ENCODE measurements at places on chromosomes 11 and 22.
A peak's percentile ranks its signal among the peaks of the same experiment; 100 is the strongest.

- DNase-seq, result no peak
Observed at GRCh38 chr11:86587264-86588193, 84.9 kb downstream of the ME3 start.

DNA sequence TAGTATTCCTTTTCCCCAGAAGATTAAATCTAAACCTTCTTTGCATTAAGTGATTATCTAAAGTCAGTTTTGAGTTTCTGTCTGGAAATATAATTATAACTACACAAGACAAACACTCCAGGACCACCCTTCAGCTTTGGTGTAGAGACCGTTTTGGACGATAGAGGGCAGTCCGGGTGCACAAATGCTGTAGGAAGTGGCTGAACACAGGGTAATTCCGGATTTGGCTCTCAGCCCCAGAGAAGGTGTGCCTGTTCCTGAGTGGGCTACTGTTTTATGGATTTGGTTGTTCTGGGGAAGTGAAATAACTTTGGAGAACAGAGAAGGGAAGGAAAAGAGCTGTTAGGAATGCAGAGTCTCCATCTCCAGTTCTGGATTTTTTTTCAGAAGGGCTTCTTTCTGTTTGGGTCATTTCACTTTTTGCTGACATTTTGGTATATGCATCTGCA, 14.8 kb downstream of the EXT2 start:
- peak; percentile 49 for DNase-seq

DNA sequence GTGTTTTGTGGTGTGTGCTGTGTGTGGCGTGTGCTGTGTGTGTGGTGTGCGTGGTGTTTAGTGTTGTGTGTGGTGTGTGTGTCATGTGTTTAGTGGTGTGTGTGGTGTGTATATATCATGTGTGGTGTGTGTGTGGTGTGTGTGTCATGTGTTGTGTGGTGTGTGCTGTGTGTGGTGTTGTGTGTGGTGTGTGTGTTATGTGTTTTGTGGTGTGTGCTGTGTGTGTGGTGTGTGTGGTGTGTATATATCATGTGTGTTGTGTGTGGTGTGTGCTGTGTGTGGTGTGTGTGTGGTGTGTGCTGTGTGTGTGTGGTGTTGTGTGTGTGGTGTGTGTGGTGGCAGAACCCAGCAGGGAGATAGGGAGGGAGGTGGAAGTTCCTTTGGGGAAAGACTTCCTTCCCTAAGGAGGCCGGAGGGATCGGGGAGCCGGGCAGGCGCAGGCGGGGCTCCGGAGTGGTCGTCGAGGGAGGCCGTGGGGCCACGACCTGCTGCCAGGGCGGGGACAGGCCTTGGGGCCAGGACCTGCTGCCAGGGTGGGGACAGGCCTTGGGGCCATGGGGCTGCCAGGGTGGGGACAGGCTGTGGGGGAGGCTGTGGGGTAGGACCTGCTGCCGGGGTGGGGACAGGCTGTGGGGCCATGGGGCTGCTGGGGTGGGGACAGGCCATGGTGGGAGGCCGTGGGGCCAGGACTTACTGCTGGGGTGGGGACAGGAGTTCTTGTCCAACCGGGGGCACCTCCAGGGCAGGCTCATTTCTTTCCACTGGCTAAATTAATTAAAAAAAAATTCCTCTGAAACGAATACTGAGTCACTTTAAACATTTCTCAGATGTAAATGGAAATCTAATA, 15.2 kb downstream of the PIM3 start:
- no peak for DNase-seq

DNA sequence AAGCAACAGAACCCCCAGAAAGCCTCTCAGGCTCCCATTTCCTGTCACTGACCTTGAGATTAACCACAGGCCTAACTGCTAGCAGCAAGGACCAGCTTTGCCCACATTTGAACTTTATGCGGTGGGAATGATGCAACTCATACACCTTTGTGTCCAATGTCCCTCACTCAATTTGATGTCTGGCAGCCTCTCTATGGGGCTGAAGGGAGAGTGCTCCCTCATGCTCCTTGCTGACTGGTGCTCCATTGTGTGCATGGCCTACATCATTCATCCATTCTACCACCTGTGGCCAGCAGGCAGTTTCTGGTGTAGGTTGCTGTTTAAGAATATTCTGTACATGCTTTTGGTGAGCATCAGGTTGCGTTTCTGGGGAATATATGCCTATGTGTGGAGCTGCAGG, 31.9 kb downstream of the KCNQ1OT1 start:
- DNase-seq, result no peak

DNA sequence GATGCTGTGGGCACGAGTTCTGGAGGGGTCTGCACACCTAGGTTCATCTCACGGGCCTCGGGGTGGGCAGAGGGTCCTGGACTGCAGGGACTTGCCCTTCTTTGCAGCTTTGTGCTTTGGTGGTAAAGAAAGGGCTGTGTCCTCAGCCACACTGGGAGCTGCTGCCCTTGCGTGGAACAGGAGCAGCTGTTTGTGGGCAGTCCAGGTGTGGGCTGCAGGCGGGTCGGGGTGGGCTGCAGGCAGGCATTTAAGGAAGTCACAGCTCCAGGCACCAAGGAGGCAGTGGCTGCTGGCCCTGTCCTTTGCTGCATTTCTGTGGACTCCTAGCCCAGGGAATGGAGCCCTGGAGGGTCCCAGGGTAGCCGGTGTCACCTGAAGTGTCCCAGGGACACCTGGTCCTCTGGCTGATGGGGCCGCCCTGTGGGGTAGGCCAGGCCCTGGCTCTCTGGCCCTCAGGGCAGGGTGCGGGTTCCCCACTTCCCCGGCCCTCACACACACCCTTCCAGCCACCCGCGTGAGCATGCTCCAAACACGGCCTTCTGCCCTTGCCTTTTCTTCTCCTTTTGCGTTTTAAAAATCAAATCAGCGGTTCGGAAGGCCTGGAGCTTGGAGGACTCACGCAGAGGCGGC, 1240.3 kb downstream of the BRD1 start:
- DNase-seq, result no peak

GRCh38 chr11:17171916-17172315, 35.9 kb downstream of the PIK3C2A start:
- no peak for DNase-seq

GRCh38 chr22:49825944-49826602, 1.6 kb downstream of the BRD1 start:
- DNase-seq, result no peak

DNA sequence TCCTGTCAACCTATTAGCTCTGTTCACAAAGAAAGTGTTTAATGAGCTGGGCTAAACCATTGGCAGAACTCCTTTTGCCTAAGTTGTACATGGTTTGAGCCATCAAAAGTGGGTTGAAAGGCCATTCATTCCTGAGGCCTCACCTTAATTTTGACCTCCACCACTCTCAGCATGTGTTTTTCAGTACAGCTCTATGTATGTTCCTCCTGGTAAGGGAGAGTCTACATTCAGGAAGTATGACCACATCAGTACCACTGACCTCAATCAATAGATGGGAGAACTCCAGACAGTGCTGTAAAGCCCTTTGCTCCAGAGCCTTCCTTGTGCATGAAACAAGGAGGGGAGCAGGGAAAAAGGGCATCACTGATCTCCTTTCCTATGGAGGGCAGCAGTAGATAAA, 87.8 kb upstream of the CARD18 start:
- no peak for DNase-seq

- no peak for DNase-seq
Observed at GRCh38 chr22:48887394-48888332, 940.0 kb downstream of the BRD1 start.

DNA sequence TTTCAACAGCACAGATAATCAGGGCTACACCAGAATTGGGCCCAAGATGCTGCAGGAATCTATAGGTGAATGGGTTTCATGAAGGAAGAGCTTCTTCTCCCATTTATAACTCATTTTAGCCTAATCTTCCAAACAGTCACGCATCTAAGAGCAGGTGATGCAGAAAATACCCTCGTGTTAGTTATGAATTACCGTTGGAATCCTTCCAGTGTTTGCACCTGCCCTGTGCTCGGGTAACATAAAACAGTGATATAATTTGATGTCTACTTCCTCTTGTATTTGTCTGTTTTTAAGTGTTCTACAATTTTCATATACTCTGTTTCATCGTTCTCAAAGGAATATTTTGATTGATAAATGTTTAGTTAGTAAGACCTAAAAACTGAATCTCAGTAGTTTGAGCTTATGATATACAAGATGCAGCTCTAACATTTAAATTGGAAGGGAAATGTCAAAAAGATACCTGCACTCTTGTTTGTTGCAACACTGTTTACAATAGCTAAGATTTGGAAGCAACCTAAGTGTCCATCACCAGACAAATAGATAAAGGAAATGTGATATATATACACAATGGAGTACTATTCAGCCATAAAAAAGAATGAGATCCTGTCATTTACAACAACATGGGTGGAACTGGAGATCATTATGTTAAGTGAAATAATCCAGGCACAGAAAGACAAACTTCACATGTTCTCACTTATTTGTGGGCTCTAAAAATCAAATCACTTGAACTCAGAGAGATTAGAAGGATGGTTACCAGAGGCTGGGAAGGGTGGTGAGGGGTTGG, 42.1 kb downstream of the PPARA start:
- no peak for DNase-seq

GRCh38 chr11:17979770-17980371, 33.0 kb downstream of the SERGEF start:
- DNase-seq, result peak; percentile 60

DNA sequence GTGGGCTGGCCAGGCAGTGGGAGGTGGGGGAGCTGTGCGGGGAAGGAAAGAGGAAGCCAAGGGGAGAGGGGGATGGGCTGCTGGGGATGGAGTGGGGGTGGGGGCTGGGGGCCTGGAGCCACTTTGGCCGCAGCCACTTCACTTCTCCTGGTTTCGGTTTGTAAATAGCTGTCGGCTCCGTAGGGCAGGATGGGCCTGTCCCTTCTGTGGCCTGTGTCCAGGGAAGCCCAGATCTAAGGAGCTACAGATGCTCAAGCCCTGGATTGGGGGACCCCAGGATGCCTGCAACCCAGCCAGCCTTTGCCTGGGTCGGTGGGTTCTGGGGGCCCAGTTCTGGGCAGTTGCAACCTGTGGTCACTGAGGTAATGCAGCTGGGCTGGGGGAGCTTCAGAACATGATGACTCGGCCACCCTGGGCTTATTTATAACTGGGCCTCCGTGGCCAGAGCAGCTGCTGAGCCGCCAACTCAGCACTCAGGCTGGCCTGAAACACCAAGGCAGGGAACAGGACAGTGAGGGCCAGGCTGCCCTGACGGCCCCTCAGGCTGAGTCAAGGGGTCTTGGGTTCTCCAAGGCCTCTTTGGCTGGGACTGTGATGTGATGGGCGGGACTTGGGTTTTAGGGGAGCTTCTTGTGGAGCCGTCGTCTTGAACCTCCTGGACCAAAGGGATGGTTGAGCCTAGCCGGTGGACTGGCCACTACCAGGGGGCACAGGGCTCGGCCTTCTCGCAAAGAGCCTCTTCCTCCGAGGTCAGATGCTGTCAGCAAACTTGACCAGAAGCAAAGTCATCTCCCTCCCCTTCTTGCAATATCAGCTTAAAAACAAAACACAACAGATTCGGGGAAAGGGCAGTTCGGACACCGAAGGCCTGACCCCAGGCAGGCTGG, 15.0 kb upstream of the SLC39A13 start:
- no peak for DNase-seq

DNA sequence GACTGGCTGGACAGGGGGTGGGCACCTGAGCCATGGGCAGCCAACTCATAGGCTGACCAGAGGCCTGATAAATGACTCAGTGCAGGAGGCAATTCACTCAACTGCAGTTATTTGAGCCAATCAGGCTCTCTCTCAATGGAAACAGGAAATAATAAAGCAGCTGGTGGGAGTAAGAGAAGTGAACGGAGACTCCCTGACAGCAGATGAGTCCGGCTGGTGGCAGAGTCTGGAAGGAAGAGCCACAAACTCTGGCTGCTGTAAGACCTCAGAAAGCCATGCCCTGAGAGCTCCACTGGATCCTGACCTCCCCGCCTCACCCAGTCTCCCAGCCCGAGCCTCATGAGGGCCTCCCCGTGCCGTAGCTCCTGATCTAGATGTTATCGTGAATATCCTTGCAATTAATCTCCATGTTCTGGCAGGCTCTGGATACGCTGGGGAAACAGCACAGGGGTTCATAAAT, 69.8 kb downstream of the TRIM29 start:
- no peak for DNase-seq

GRCh38 chr11:121929581-121929980, 186.4 kb downstream of the BLID start:
- DNase-seq, result no peak

- DNase-seq, result no peak
Observed at GRCh38 chr22:38270091-38270992, 2.5 kb downstream of the TMEM184B start.

DNA sequence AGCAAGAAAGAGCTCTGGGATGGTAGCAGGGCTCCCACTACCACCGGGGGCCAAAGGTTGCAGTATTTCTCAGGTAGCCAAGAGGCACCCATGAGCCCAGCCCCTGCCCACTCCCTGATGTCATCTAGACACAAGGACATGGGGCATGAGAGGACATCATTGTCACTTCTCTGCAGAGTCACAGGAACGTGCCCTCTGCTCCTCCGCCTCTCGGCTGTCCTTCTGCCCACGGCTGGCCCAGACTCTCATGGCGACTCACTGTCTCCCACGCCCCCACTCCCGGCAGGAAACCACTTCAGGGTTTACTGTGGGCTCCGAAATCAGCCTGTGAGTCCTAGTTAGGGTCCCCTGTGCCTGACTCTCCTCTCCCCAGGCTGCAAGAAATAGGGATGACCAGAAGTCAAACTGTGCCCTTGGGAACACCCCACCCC, 1.8 kb upstream of the GAL start:
- no peak for DNase-seq

- DNase-seq, result no peak
Observed at GRCh38 chr22:50138988-50139387, 31.5 kb upstream of the PANX2 start.

GRCh38 chr11:72237112-72237931, 6.7 kb downstream of the PHOX2A start:
- DNase-seq, result no peak

DNA sequence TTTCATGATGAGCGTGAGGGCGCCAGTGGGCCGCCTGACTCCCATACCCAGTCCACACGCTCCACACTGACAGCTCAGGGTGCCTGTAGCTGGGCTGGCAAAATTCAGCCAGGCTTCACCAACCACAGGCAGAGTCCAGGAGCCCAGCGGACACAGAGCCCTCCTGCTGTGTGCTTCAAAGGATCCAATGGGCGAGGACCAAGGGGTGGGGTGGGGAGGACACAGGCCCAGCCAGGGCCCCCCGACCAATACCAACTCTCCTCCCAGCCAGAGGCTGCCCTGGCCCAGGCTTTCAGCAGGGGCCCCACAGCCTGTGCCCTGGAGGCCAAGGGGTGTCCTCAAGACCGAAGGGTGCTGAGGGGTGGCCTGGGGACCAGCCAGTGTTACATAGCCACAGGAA, 336.1 kb downstream of the CTTN start:
- no peak for DNase-seq

GRCh38 chr11:131672191-131672590, 301.8 kb downstream of the NTM start:
- DNase-seq, result no peak

- no peak for DNase-seq
Observed at GRCh38 chr22:31922534-31922933, 21.8 kb upstream of the YWHAH start.

GRCh38 chr11:78370406-78371172, 47.0 kb downstream of the GAB2 start:
- DNase-seq, result no peak

Data from NCI-H1694 (cell line).